Mammary epithelial cell (primary cell): ENCODE measurements at places on chromosomes 7 and 10. TPM values are rescaled to one million over a fixed set of nuclear protein-coding genes. Genes with fewer than 3 reads are reported as not detected.

GRCh38 chr10:22656036-22656435 is 58.3 kb downstream of the PIP4K2A start:
- DNase-seq: no peak

GRCh38 chr7:89072081-89072480 is 276.5 kb upstream of the TEX47 start:
- DNase-seq: no peak

DNA sequence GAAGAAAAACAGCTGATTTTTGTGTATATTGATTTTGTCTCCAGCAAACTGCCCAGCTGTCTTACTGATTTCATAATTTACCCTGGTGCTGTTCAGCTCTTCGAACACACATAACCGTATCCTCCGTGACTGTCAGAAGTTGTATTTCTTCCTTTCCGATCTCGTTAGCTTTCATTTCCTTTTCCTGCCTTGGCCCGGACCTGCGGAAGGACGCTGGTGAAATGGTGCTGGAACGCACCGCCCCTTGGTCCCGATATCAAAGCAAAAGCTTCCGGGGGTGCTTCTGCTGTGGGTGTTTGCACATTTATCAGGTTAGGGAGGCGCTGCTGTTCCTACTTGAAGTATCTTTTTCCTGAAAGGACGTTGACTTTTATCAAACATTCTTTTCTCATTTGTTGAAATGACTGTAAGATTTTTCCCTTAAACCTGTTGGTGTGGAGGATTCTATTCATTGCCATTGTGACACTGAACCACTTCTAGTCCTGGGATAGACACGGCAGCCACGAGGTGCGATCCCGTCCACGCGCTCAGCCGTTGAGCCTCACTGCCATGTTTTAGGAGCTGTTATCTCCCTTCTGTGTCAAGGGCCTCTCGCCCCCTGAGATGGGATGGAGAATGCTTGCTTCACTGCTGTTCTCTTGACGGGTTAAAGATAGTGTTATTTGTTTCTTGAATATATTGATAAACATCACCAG is 72.6 kb downstream of the FOXL3 start:
- no peak for DNase-seq

DNA sequence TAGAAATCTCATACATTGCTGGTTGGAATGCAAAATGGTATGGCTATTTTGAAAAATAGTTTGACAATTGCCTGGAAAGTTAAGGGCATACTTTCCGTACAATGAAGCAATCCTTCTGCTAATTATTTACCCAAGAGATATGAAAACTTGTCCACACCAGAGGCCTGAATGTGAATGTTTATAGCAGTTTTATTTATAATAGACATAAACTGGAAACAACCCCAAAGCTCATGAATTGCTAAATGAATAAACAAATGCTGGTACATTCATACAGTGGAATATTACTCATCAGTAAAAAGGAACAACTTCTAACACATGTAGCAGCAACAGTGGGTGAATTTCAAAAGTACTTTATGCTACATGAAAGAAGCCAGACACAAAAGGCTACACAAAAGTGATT is 42.7 kb downstream of the MMRN2 start:
- DNase-seq: no peak

DNA sequence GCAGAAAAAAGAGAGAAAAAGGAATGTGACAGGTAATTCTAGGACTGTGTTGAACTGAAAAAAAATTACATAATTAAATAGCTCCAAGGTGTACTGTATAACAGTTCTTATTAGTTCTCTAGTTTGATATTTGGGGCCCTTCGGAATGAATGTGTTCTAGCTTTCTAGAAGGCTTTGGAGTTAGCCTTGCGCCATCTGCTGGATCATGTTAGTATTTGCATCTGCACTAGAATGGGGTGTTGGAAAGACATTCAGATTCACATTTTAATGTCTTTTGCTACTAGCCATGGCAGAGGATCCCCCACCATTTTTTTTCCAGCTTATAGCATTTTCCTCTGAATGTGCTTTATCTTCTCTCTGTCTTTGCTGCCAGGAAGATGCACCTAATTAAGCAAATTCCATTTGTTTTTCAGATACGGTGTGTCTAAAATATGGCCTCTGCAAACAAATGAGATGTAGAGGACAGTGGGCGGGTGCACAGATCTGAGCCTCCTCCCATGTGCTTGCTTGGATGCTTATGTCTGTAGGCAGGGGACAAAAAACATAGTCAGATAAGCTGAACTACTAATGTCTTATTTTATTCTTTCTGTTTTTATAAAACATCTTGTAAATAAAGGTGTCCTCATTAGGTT is 238.5 kb downstream of the PHF14 start:
- DNase-seq: peak; percentile 28

GRCh38 chr7:151433721-151434400 is 6.1 kb downstream of the CRYGN start:
- no peak for DNase-seq

OR2A7 gene
- 9.5 TPM for total RNA-seq

HMX2 gene
- total RNA-seq: not detected

MEST gene
- total RNA-seq: 5.2 and 5.5 TPM in 2 replicates

FOXP2 gene
- total RNA-seq: not detected in 2 replicates

CCDC146 gene
- total RNA-seq: 2.3 and 3.1 TPM in 2 replicates

ITIH5 gene
- 0.24 TPM in 1 of 2 replicates, not detected in the other for total RNA-seq
